ENCODE measurements at places on chromosomes 3 and 15. TPM values are rescaled to one million over a fixed set of nuclear protein-coding genes. Genes with fewer than 3 reads are reported as not detected.

GRCh38 chr3:139561255-139561817, 21.8 kb upstream of the RBP1 start:
- DNase-seq, result no peak

DNA sequence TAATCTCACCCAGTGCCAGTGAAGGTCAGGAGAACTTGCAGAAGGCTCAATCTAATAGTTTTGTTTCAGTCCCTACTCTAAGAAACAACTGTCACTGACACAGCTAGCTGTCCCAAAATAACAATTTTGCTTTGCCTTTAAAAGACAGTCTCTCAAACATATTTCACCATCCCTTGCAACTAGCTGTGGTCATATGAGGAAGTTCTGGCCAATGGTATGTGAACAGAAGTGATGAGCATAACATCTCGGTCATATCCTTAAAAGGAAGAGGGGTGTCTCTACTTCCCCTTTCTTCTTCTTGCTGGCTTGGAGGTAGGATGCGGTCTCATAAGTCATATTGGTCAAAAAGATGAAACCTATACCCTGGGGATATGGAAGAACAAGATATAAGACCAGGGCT, 198.1 kb downstream of the NEK10 start:
- DNase-seq, result no peak

- DNase-seq, result no peak
Observed at GRCh38 chr15:38398134-38398533, 55.8 kb upstream of the FAM98B start.

- DNase-seq, result no peak
Observed at GRCh38 chr3:172701751-172702150, 9.1 kb downstream of the NCEH1 start.

IL12A gene
- polyA plus RNA-seq, result 0.97 TPM
